ENCODE measurements at places on chromosomes 2 and 18. TPM values are rescaled to one million over a fixed set of nuclear protein-coding genes. Genes with fewer than 3 reads are reported as not detected.

GRCh38 chr2:208148803-208149202 lies 2.8 kb upstream of the CRYGB start:
- H3K27ac ChIP-seq, result no peak overlapping the region
- H3K36me3 ChIP-seq, result no peaks in the 10 kb centered on the region
- H3K4me1 ChIP-seq, result no peaks in the 10 kb centered on the region

DNA sequence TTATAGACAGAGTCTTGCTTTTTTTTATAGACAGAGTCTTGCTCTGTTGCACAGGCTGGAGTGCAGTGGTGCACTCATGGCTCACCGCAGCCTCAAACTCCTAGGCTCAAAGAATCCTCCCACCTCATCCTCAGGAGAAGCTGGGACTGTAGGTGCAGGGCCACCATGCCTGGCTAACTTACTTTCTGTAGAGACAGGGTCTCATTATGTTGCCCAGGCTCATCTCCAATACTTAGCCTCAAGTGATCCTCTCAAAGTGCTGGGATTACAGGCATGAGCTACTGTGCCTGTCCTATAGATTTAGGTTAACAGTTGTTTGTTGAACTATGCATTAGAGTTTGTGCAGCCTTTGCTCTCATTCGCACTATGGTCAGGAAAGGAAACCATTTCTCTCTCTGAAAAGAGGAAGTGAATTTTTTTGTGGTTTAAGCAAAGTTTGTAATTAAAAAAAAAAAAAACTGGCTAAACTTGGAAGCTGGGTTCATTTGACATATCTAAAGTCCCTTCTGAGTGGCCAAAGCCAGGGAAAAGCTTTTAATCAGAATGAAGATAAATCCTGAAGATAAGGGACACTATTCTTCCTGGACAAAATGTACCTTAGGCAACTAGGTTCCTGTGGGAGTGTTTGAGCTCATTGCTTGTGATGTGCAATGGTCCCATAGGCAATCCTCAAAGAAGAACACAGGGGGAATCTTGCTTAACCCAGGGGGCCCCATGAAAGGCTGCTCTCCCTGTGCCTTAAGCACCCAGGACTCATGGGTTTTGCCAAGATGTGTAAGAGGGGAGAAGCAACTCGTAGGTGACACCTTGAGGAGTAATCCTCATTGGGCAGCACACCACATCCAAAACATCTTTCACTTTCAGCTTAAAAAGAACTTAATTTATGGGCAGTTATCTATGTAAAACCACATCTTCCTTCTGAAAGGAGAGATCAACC lies 201.7 kb downstream of the MREG start:
- DNase-seq, result no peak
- no peak overlapping the region for H3K4me3 ChIP-seq
- H3K4me1 ChIP-seq, result peaks cover 8% of the 10 kb centered on the region
- no peaks in the 10 kb centered on the region for H3K27me3 ChIP-seq
- H3K36me3 ChIP-seq, result no peaks in the 10 kb centered on the region

- H3K27me3 ChIP-seq, result no peaks in the 10 kb centered on the region
- H3K27ac ChIP-seq, result no peak overlapping the region
- H3K36me3 ChIP-seq, result no peaks in the 10 kb centered on the region
- H3K4me3 ChIP-seq, result no peak overlapping the region
- no peak for DNase-seq
- H3K4me1 ChIP-seq, result no peaks in the 10 kb centered on the region
Observed at GRCh38 chr18:69172046-69172445, 228.6 kb upstream of the DOK6 start.

GRCh38 chr2:188596054-188596453 lies 304.4 kb downstream of the GULP1 start:
- no peaks in the 10 kb centered on the region for H3K27me3 ChIP-seq
- no peak for DNase-seq
- H3K4me1 ChIP-seq, result peaks cover 4% of the 10 kb centered on the region
- H3K4me3 ChIP-seq, result no peak overlapping the region
- no peak overlapping the region for H3K27ac ChIP-seq

Gene LDLRAD4
- 18.4 TPM for total RNA-seq

- H3K4me1 ChIP-seq, result no peaks in the 10 kb centered on the region
- no peak overlapping the region for H3K4me3 ChIP-seq
- no peak for DNase-seq
- H3K27ac ChIP-seq, result no peak overlapping the region
Observed at GRCh38 chr2:88067189-88067588, 436 bp upstream of the SMYD1 start.

Gene TPO
- total RNA-seq, result not detected

DNA sequence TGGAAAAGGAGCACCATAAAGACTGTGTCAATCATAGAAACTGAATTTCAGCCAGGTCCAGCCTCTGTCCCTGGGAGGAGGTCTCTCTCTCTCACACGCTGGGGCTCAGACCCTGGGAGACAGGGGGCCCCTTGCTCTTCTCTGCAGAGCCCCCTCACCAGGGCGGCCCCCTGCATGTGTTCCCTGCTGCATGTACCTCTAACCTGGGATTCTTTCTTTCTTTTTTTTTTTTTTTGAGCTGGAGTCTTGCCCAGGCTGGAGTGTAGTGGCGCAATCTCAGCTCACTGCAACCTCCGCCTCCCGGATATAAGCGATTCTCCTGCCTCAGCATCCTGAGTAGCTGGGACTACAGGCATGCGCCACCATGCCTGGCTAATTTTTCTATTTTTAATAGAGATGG lies 46.5 kb downstream of the TPO start:
- no peak for DNase-seq
- no peaks in the 10 kb centered on the region for H3K27me3 ChIP-seq
- H3K4me1 ChIP-seq, result no peaks in the 10 kb centered on the region
- no peak overlapping the region for H3K27ac ChIP-seq

- no peak for DNase-seq
- no peak overlapping the region for H3K27ac ChIP-seq
- H3K27me3 ChIP-seq, result no peaks in the 10 kb centered on the region
- no peaks in the 10 kb centered on the region for H3K36me3 ChIP-seq
- H3K4me3 ChIP-seq, result no peak overlapping the region
- H3K4me1 ChIP-seq, result no peaks in the 10 kb centered on the region
Observed at GRCh38 chr18:14928396-14928795, 180.4 kb downstream of the ANKRD30B start.

DNA sequence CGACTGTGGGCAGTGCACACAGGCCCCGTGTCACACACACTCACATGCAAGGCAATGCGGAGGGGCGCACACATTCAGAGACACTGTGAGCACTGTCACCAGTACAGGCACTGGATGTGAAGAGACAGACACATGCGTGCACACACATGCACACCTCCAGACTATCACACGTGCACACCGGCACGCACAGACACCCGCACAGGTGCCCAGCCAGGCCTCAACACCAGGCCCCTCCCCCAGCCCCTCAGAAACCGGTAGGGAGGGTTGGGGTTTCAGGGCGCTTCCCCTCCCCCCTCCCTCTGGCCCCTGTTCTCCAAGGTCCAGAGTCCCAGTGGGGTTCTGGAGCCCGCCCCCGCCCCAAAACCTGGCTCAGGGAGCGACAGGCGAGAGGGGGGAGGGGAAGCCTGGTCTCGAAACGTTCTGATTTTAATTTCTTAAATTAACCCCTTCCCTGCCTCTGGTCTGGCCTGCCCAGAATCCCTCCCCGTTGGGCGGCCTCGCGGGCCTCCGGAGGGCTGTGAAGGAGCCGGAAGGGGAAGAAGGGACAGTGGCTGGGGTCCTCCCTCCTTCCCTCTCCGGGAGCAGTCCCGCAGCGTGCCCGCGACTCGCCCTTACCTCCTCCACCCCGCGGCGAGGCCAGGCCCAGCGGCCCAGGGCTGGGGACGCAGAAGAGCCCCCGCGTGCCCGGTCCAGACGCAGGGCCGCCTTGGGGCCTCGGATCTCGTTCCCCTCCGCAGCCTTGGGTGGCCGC lies 558 bp downstream of the FBXO41 start:
- no peak overlapping the region for H3K27ac ChIP-seq
- H3K4me1 ChIP-seq, result peaks cover 15% of the 10 kb centered on the region
- no peaks in the 10 kb centered on the region for H3K36me3 ChIP-seq
- peaks cover 13% of the 10 kb centered on the region for H3K27me3 ChIP-seq

Gene CARF
- 12.2 TPM for total RNA-seq

DNA sequence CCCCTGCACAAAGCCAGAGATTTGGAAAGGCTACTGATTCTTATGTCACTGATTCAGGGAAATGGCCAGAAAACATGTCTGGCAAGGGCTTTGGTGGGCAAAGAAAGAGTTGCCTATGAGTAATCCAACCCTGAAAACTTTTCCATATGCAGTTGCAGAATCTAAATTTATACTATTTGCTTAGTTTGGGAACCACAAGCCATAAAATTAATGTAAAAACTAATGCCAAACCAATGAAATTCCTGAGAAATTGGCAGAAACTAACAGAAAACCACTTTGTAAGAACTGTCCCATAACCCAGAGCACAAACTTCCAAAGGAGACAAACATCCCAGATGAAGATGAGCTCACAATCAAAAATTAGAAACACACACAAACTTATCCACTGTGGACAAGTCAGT lies 48.8 kb downstream of the TCF4 start:
- no peaks in the 10 kb centered on the region for H3K36me3 ChIP-seq
- H3K4me1 ChIP-seq, result peaks cover 4% of the 10 kb centered on the region
- H3K27me3 ChIP-seq, result no peaks in the 10 kb centered on the region
- H3K27ac ChIP-seq, result no peak overlapping the region
- no peak overlapping the region for H3K4me3 ChIP-seq

DNA sequence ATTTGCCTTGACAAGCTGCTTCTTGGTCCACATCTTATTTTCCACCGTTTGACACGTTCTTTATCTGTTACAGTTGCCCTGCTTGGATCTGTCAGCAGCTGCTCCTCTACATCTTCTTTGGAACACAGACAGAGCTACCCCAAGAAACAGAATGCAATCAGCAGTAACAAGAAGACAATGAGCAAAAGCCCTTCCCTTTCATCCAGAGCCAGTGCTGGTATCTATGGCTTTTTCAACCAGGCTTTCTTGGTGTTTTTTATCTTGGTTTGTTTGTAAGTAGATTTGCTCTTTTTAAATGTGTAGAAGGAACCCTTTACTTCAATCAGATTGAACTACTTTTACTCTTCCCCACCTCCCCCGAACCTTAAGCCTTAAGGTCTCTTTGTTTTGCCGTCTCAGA lies 41.9 kb downstream of the CLIP4 start:
- no peak overlapping the region for H3K27ac ChIP-seq
- no peak for DNase-seq
- peaks cover 81% of the 10 kb centered on the region for H3K36me3 ChIP-seq
- no peaks in the 10 kb centered on the region for H3K4me1 ChIP-seq

DNA sequence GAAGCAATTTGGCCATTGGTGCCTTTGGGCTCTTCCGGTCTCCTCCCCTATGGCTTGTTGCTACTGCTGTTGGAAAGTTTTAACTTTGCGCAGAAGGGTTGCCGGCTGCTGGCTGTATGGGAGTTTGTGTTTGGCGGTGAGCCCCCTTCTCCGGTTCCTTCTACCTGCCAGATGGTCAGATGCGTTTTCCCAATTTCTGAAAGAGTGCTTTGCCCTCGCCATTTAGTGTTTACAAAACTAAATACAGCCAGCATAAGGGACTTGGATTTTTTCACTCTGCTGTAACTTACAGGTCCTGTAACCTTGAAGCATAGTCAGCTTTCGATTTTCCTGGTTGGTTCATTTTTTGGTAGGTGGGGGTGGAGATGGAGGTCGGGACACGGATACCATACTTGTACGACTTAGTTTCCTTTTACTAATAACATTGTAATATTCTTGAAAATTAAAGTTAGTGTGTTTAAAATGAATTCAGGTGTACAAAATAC lies 604 bp downstream of the COQ10B start:
- no peak for DNase-seq
- peaks cover 27% of the 10 kb centered on the region for H3K4me1 ChIP-seq
- no peaks in the 10 kb centered on the region for H3K27me3 ChIP-seq
- H3K36me3 ChIP-seq, result no peaks in the 10 kb centered on the region
- H3K4me3 ChIP-seq, result peak overlapping the region; percentile 88
- peak overlapping the region; percentile 99 for H3K27ac ChIP-seq

DNA sequence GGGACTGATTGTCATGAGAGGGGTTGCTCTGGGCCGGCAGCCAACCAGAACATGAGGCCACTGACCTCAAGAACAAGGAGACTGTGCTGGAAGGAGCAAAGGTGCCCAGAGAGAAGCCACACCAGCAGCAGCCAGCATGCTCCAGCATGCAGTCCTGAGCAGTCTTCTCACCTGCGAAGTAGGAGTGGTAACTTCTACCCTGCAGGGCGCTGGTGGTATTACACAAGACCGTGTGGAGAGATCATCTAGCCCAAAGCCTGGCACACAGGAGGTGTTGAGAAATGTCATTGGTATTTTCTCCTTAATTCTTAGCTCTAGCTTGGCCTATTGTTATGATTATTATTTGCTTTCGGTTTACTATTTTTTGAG lies 132.7 kb downstream of the TSN start:
- no peaks in the 10 kb centered on the region for H3K36me3 ChIP-seq
- H3K27ac ChIP-seq, result no peak overlapping the region
- H3K27me3 ChIP-seq, result no peaks in the 10 kb centered on the region

Gene MGAT4A
- 85.8 TPM for total RNA-seq

- H3K27me3 ChIP-seq, result no peaks in the 10 kb centered on the region
- no peak for DNase-seq
- no peaks in the 10 kb centered on the region for H3K4me1 ChIP-seq
- no peak overlapping the region for H3K27ac ChIP-seq
- no peaks in the 10 kb centered on the region for H3K36me3 ChIP-seq
- no peak overlapping the region for H3K4me3 ChIP-seq
Observed at GRCh38 chr18:37282386-37283037, 283.1 kb downstream of the CELF4 start.

Gene C2orf49
- total RNA-seq, result 18.0 TPM

DNA sequence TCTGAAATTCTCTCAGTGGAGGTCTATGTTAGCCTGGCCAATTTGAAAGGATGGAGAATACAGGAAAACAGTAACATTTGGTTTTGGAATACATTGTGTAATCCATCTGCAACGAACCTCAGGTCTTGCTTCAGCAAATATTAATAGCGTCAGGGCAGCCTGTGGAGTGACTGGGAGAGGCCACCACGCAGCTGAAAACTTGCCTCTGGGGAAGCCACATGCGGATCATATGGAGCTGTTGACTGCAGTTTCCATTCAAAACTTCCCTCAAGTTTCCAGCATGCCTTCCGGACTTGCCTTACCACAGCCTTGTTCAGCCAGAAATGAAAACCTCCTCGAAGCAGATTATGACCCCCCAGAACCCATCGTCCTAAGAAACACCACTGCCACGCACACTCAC lies 25.7 kb downstream of the BCL11A start:
- no peak overlapping the region for H3K4me3 ChIP-seq
- peaks cover 21% of the 10 kb centered on the region for H3K4me1 ChIP-seq
- no peaks in the 10 kb centered on the region for H3K36me3 ChIP-seq
- no peak for DNase-seq
- H3K27ac ChIP-seq, result no peak overlapping the region

Gene GALNT13
- 5.8 TPM for total RNA-seq

DNA sequence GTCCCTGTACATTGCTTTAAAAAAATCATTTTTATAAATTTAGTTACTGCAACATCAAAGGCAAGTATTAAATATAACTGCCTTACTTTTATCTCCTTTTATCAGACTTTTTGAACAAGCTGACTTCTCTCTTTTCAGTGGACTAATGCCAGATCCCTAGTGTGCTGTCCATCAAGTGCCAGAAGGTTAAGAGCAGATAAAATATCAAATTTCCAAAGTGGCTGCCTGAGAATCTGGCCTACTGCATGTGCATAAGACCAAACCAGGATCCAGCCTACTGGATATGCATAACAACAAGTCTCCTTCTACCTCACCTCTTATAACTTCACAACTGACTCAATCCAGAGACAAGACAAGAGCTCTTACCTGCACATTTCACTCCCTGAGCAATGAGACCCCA lies 59.8 kb upstream of the CHRNA1 start:
- H3K4me1 ChIP-seq, result peaks cover 14% of the 10 kb centered on the region
- H3K36me3 ChIP-seq, result no peaks in the 10 kb centered on the region
- H3K27ac ChIP-seq, result no peak overlapping the region
- no peak for DNase-seq

- H3K36me3 ChIP-seq, result no peaks in the 10 kb centered on the region
- H3K27ac ChIP-seq, result peak overlapping the region; percentile 90
- no peaks in the 10 kb centered on the region for H3K27me3 ChIP-seq
- DNase-seq, result peak; percentile 95
- no peak overlapping the region for H3K4me3 ChIP-seq
Observed at GRCh38 chr18:48781163-48781987, 169.4 kb downstream of the SMAD7 start.

Gene HOXD13
- not detected for total RNA-seq
